ENCODE measurements at places on chromosomes 11 and 22.

DNA sequence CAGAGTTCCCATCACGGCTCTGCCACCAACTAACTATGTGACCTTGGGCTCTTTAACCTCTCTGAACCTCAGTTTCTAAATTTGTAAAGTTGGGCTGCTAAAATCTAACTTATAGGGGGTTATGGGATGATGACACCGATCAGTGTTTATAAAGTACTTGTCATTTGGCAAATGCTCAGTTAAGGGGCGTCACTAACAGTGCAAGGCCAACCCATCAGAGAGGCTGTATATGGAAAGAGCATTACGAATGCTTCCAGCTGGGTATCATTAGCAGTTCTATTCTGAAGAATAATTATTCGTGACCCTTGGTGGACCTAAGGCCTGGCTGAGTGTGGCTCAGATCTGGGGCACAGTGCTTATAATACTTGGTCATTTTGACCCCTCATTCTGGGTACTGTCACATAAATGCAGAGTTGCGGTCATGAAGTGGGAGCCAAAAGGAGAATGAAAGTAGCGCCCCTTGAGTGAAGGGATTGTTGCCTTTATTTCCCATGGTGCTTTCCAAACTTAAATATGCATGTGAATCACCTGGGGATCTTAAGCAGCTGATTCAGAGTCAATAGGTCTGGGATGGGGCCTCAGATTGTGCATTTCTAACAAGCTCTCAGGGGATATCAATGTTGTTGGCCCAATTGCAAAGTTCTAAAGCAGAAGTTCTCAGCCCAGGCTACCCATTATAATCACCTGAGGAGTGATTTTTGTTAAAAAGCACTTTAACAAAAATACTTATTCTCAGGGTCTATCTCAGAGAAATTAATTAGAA is 115.8 kb downstream of the CSNK2A3 start:
- DNase-seq: no peak

GRCh38 chr11:103325686-103326069 is 216.5 kb downstream of the DYNC2H1 start:
- DNase-seq: no peak

GRCh38 chr22:18113680-18114394 is 3.2 kb downstream of the TUBA8 start:
- no peak for DNase-seq

DNA sequence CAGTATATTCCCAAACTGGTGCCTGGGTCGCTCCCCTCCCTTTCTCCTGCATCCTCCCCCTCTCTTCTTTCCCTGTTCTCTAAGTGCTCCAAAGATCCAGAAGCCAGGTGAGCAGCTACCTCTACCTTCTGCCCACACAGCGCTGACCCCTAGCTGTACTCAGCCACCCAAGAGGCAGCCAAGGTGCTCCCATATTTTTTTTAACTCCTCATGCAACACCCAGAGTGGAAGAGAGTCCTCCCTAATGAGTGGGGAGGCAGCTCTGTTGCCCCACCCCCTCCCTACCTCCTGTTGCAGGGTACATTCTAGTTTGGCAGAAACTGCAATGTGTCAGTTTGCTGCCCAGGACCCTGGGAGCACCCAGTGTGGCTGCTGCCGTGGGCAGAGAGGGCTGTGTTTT is 40.2 kb downstream of the RPL27A start:
- no peak for DNase-seq

- DNase-seq: peak; percentile 64
Observed at GRCh38 chr11:44899959-44900358, 50.7 kb downstream of the TP53I11 start.

DNA sequence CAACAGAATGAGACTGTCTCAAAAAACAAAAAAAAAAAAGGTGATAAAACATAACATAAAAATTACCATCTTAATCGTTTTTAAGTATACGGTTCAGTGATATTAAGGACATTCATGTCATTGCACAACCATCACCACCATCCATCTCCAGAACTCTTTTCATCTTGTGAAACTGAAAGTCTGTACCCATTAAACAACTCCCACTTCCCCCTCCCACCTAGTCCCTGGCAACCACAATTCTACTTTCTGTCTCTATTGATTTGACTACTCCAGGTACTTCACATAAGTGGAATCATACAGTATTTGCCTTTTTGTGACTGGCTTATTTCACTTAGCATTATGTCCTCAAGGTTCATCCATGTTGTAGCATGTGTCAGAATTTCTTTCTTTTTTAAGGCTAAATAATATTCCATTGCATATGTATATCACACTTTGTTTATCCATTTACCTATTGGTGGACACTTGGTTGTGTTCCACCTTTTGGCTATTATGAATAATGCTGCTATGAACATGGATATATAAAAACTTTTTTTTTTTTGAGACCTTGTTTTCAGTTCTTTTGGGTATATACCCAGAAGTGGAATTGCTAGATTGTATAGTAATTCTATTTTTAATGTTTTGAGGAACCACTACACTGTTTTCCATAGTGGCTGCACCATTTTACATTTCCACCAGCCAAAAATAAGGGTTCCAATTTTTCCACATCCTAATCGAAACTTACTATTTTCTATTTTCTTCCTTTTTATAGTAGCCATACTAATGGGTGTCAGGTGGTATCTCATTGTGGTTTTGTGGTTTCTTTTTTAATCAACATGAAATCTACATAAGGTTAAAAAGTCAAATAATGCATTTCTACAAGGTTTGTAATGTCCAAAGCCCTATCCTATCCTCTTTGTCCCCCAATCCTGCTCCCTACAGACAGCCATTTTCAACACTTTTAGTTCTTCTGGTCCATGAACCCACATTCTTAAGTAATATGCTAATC is 23.4 kb upstream of the PIK3C2A start:
- no peak for DNase-seq

Measured in Daoy (cell line).